ENCODE measurements at places on chromosomes 5 and 9. TPM values are rescaled to one million over a fixed set of nuclear protein-coding genes. Genes with fewer than 3 reads are reported as not detected.
A peak's percentile ranks its signal among the peaks of the same experiment; 100 is the strongest.

GRCh38 chr5:144142139-144142823, 28.2 kb downstream of the YIPF5 start:
- peak; percentile 12 for DNase-seq

DNA sequence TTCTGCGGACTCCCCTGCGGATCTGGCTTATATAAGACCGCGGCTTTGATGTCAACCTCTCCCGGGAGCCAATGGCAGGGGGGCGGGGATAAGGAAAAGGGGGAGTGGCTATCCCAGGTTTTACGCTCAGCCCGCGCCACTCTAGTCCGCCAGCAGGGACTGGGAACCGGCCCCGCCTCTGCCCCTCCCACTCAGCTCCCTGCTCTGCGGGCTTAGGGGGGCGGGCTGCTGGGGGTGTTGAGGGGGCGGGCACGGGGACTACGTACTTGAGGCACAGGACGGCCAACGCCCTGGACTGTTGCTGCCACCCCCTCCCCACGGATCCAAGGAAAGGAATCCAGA, at the start of gene HAND1:
TSS of gene HAND1 (minus strand) at position 4 of the 342 bp plus-strand sequence. CDS start 219 bp downstream, outside the sequence.
- peak; percentile 8 for DNase-seq

- no peak for DNase-seq
Observed at GRCh38 chr9:96581786-96582185, 37.9 kb downstream of the CDC14B start.

Gene C9orf43
- total RNA-seq = 0.71 TPM

DNA sequence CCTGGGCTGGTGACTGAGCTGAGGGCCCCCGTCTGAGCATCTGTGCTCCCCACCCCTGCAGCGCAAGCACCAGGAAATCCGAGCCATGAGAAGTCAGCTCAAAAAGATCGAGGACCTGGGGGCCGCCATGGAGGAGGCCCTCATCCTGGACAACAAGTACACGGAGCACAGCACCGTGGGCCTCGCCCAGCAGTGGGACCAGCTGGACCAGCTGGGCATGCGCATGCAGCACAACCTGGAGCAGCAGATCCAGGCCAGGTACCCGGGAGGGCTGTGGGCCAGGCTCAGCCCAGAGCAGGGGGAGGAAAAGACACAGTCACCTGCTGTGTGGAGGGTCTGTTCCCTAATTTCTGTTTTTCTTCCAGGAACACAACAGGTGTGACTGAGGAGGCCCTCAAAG, 24.6 kb downstream of the DYNC2I2 start:
- no peak for DNase-seq

DNA sequence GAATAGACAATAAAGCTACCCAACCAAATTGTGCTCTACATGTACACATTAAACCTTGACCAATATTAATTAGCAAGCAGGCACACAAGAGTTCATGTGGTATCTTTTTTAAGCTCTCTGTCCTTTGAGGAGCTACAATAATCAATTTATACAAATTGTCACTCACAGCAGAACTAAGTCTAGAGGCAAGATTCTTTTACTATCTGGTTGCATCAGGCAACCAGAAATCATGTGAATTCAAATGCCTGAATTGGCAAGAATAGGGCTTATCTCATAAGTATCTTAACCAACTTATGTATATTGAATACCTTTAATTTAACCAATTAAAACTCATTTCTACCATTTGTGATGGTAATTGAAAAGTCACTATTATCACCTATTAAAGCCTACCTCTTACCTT, 145.5 kb upstream of the HAPLN1 start:
- DNase-seq = no peak

DNA sequence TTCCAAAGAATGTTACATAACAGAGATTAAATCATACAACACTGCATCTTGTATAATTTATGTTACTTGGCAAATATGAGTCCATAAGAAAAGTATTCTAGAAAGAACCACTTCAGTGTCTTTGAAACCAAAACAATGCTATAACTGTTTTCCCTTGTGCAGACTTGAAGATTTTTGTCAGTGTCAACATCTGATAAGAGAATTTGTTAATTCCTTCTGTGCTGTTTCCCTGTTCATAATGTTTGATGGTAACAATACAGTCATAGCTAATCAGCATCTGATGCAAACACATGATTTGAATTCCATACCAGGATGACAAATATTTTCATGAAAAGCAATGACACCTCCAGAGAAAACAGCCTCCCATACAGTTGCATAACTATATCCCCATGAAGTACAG, 306.8 kb downstream of the SEMA5A start:
- DNase-seq = no peak

DNA sequence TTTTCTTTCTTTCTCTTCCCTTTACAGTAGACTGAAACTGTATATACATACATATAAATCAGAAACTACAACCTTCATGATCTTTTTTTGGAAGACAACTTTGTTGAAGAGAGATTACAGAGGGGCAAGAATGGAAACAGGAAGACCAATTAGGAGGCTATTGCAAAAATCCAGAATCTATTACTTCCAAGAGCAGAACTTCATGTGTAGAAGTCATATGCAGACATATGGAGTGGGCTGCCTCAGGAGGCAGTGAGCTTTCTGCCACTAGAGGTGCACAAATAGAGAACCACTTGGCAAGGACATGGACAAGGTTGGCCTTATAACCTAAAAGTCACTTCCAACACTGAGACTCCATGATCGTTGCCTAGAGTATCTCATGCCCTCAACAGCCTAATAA, 157.8 kb upstream of the NR4A3 start:
- no peak for DNase-seq

Gene TLX3
- total RNA-seq = 4.6 TPM

DNA sequence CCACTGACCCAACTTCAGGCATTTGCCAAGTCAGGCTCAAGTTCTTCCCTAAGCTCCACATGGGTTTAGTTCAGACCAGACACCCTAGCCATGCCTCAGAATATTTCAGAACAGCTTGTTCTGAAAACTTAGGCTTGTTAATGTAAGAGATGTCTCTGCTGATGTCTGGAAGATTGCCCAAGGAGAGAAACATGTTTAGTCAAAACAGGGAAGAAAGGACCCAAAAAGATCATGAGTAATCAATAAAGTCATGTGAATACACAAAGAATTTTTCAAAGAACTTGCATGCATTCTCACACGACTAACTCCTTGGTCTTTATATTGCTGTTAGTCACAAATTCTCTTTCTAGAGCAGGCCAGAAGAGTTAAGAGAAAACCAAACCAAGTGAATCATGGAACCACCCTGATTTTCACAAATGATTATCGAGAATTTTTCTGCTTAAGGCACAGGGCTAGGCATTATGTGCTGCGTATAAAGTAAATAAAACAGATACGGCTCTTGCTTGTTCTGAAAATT, 158.1 kb upstream of the HMHB1 start:
- no peak for DNase-seq

- DNase-seq = no peak
Observed at GRCh38 chr9:34589636-34590380, at the start of gene CNTFR. Gene CNTFR, minus strand, starts transcription at chr9:34589724. Its CDS starts 20,743 bp downstream, at chr9:34568981.

DNA sequence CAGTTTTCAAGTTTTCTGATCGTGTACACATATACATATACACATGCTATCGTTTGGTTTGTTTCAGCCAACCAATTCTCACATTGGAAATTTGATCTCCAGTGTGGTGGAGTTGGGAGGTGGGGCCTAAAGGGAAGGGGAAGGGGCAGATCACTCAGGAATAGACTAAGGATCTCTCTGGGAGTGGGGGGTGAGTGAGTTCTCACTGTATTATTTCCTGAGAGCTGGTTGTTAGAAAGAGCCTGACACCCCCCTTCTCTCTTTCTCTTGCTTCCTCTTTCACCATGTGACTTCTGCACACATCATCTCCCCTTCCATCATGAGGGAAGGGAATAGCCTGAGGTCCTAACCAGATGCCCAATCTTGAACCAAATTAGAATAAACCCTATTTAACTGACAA, 551.7 kb downstream of the MAT2B start:
- no peak for DNase-seq

Gene ZDHHC21
- total RNA-seq = 5.9 TPM

Gene CARD19
- 54.5 TPM for total RNA-seq

Measured in HCT116 (cell line).